Hematopoietic multipotent progenitor cell treated with erythropoietin and hydrocortisone succinate and interleukin-3 and kit ligand, for 17 days (in vitro differentiated cells): ENCODE measurements at places on chromosomes 4 and X.

DNA sequence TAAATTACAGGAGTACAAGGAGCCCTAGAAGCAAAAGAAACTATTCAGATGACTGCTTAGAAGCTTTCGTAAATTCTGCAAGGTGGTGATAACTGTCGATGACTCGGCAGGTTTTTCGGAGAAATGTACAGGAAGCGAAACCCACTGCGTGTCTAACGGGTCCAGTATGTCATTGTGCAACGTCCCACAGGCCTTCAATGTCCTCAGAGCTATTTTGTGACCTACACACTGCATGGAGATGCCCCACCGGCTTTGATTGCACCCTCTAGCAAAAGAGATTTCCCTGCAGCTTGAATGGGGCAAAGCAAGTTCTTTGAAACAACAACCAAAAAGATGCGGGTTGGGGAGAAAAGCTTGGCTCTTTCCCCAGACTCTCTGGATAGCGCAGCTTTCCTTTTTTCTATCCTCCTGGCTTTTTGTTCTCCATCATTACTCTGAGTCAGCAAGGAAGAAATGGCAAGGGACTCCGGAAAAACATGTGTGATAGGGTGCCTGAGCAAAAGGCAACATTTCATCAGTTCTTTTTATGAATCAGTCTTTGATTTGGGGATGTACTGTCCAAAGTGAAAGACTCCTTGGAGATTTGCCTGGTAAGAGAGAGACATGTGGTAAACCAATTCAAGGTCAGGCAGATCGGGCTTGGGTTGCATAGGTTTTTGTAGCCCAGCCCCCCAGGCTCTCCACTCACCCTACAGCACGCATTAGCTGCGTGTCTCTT, 112.0 kb upstream of the TBL1X start:
- peak; percentile 70 for DNase-seq

DNA sequence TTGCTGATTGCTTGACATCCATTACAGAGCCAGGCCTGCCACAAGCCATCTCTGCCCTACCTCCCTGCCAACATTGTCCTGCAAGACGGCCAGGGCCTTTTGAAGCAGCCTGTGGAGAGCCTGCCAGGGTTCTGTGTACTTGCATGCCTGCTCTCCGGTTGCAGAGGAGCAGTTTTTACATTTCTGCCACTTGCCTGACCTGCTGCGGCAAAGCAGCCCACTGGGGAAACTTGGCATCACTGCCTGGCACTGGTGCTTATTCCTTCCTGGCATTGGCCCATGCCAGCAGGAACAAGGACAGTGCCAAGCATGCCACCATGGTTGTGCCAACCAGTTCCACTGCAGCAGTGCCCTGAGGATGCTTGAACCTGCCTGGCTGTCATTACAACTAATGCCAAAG, 167.1 kb downstream of the NHS start:
- no peak for DNase-seq

DNA sequence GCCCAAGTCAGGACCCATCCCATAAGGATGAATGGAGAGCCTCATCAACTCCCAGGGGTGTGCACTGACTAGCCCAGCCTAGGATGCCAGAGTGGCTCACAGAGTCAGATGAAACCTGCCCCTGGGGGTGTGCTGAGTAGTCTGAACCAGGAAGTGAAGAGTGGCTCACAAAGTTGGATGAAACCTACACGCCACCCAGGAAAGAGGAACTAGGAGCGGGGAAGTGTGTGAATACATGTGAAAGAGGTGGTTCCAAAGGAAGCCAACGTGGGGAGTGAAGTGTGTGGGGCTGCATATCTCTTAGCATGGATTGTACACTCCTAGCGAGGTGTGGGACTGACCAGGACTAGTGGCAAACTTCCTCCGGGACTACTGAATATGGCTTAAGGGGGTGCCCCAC, 902.1 kb upstream of the NDST4 start:
- no peak for DNase-seq

GRCh38 chrX:67544281-67545035, 637 bp downstream of the AR start:
- DNase-seq: no peak

DNA sequence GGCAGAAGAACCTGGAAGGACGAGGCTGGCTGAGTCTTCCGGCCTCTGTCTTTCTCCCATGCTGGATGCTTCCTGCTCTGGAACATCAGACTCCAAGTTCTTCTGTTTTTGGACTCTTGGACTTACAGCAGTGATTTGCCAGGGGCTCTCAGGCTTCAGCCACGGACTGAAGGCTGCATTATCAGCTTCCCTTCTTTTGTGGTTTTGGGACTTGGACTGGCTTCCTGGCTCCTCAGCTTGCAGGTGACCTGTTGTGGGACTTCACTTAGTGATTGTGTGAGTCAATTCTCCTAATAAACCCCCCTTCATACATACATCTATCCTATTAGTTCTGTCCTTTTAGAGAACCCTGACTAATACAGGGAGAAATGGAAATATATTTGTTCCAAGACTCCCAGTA, 265.8 kb downstream of the PCDH18 start:
- DNase-seq: no peak

- no peak for DNase-seq
Measured at GRCh38 chrX:49019599-49020249, 17.7 kb upstream of the GRIPAP1 start.

GRCh38 chr4:134463771-134464170, 262.2 kb upstream of the PABPC4L start:
- DNase-seq: no peak
